ENCODE measurements at places on chromosomes 2 and 18.
A peak's percentile ranks its signal among the peaks of the same experiment; 100 is the strongest.

DNA sequence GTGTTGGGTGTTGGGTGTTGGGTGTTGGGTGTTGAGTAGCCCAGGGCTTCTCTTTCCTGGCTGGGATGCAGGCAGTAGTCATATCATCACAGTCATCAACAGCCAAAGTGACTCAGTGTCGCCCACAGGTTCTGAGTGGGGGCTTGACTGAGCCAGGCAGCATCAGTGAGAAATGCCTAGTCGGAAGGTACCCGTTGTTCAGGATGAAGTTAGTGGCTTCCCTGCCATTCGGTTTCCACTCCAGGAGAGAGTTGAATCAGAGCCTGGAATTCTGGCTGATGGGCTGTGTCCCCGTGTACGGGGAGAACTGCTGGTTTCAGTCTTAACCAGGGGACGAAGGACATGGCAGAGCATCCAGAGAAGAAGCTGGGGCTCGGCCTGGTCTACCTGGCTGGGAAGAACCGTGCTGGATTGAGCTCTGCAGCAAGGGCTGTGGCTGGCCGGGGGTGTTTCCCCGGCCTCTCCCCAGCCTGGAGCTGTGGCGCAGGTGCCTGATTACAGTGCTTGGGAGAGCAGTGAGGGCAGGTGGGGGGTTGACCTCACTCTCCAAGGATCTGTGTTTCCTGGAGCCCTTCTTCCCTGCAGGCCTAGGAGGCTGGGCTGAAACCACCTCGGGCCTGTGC is 49.4 kb downstream of the AGAP1 start:
- DNase-seq = no peak

DNA sequence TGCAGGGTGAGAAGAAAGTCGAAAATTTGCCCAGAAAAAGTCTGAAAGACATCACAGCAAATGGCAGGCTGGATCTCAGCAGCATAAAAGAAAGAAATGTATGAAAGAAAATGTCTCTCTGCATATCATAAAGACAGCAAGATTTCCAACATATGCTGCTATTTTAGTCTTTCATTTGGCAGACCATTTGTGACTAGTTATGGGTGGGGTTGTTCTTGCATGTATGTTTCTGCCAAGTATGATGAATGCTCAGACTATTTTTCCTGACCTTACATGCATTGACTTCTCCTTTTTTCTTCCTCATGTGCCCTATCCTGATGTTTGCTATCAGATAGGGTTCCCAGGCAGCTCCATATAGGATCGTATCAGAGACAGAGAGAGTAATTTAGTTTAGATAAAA is 58.5 kb upstream of the PARD3B start:
- DNase-seq = no peak

- DNase-seq = no peak
These were observed 31.6 kb downstream of the EPAS1 start for GRCh38 chr2:46328829-46329228.

DNA sequence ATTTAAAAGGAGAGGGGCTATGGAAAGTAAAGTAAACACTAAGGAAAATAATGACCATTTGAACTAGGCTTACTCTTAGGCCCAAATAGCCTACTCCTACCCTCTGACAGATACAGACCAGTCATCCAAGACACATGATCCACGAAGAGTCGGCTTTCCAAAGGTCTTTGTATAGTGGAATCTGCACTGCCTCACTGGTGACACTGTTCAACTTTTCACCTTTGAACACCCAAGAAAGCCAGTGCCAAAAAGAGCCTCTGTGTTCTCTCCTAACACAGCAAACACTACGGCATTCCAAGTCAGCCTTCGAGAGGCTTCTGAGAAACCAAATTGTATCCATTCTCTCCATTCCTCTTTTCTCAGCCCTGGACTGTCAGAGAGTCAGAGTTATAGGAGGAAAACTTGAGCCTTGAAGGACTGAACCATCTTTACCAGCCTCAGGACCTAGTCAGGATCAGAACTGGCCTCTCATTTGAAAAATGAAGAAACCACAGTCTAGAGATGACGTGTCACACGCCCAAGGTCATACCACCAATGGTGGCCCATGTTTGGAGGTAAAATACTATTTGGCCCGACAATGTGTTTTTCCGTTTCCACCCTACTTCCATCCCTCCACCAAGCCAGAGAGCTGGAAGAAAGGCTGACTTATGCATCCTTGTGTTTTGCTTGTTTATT is 267.4 kb upstream of the ACVR2A start:
- no peak for DNase-seq

- DNase-seq = no peak
These were observed 291.6 kb downstream of the TNS1 start for GRCh38 chr2:217711188-217711587.

- peak; percentile 27 for DNase-seq
These were observed 77.3 kb upstream of the RPL31 start for GRCh38 chr2:100924520-100925451.

DNA sequence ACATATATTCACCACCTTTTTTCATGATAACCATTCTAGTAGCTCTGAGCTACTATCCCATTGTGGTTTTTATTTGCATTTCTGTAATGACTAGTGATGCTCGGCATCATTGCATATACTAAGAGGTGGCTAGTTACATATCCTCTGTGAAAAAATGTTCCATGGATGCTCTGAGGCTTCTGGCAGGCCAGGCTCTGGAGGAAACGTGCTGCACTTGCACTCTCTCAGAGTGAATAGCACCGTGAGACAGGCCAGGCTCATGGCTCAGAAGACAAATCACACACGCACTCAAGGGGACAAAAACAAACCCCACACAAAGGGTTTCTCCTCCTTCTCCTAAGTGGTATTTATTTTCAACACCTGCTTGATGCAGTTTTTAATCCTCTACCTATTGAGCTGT is 1085.3 kb upstream of the CNTNAP5 start:
- DNase-seq = no peak

GRCh38 chr18:37514953-37515352 is 50.6 kb downstream of the CELF4 start:
- DNase-seq = no peak

- no peak for DNase-seq
These were observed 656.4 kb downstream of the MBD2 start for GRCh38 chr18:53567929-53568574.

GRCh38 chr2:137724912-137725311 is 239.4 kb upstream of the HNMT start:
- DNase-seq = no peak

GRCh38 chr2:124625561-124625960 is 600.5 kb downstream of the CNTNAP5 start:
- DNase-seq = no peak

- DNase-seq = no peak
These were observed 18.1 kb upstream of the SPP2 start for GRCh38 chr2:234032279-234032856.

DNA sequence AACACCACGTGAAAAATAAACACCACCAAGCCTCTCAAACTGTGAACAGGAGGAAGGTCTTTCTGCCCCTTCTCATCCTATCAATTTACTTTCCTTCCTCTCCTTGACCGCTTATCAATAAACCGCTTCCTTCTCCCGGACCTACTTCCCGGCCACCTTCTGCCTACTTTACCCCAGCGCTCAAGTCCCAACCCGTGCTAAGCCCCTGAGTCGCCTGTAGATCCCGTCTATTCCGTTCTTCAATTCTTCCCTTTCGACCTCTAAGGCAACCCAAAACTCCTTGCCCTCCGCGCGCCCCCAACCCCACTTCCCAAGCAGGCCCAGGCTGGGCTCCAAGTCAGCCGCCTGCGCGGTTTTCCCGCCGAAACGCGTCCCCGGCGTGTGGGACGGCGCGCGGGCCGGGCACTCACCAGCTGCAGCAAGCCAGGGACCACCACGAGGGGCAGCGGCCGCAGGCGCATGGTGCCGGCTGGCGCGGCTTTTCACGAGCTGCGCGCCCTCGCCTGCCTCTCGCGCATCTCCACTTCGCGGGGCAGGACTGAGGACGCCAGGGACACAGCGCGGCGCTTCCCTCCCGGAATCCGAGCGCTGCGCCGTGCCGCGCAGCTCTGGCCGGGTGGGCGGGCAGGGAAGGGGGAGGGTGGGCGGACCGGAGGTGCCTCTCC is at the start of gene NXPH2:
TSS of gene NXPH2 (minus strand) at position 610 of the 665 bp plus-strand sequence. CDS start at position 461, 149 bp downstream.
- no peak for DNase-seq

DNA sequence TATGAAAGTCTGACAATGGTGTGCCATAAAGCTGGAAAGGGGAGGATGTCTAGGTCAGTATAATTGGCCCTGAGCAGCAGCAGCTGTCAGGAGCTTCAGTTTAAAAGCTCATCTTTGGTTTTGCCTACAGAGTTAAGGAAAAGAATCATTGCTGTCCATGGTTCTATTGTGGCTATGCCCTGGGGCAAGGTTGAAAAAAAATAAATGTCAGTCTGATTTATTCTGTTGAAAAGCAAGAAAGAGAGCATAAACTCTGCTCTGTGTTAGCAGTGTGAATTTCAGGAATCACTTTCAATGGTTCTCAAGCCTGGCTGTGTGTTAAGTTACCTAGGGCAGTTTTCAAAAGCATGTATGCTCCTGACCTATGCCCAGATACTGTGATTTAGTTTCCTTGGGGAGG is 446.7 kb downstream of the SETBP1 start:
- DNase-seq = no peak
